Mucosa of gallbladder (tissue), 1 donor: ENCODE measurements at places on chromosomes 4 and X.
A peak's percentile ranks its signal among the peaks of the same experiment; 100 is the strongest.

DNA sequence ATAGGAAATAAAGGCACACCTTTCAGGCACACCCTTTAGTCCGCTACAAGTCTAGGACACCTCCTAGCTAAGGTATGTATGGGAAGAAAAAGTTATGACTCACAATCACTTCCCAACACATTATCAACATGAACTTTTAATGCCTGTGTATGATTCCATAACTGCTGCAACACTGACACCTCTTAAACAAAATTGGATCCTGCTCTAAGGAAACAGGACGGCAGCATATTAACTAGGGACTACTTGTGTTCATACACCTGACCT is 2.4 kb upstream of the PPP3CA start:
- DNase-seq, result no peak

GRCh38 chr4:47442980-47443379 is 20.5 kb downstream of the COMMD8 start:
- no peak for DNase-seq

GRCh38 chrX:21996872-21997455 is 35.2 kb upstream of the PHEX start:
- no peak for DNase-seq

DNA sequence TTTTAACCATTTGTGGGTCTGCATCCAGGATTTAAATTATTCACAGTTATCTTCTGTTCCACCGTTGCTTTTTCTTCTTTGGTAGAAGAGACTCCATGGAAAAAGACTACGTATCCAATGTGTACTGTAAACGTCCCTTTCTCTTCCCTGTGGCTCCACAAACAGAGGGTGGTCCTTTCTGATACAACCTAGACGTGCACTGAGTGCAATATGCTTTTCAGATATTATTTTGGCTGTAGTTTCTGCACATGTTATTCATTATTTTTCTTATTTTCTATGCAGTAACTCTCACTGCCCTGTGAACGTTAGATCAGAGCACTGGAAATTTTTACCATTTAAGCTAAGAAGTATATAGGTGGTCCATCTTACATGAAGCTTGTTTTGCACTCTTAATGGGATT is 72.7 kb downstream of the SHISA3 start:
- no peak for DNase-seq

DNA sequence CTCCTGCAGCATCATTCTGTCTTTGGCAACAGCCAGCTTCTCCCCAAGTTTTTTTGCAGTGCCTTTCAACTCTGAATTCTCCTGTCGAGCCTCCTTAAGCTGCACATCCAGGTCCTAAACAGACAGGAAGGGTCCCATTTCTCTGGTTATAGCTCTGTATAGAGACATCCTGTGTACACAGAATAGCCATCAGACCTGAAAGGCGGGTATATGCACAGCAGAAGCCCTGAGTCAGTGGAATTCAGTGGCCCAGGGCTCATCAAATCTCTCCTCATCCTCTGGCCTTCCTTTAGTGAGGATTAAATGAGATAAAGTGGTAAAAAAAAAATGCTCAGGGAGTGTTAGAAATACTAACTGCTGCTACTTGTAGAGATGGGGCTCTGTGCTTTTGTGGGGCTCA is 73.8 kb downstream of the FAM184B start:
- no peak for DNase-seq

- no peak for DNase-seq
These were observed 147.6 kb downstream of the BCOR start for GRCh38 chrX:39950018-39950688.

DNA sequence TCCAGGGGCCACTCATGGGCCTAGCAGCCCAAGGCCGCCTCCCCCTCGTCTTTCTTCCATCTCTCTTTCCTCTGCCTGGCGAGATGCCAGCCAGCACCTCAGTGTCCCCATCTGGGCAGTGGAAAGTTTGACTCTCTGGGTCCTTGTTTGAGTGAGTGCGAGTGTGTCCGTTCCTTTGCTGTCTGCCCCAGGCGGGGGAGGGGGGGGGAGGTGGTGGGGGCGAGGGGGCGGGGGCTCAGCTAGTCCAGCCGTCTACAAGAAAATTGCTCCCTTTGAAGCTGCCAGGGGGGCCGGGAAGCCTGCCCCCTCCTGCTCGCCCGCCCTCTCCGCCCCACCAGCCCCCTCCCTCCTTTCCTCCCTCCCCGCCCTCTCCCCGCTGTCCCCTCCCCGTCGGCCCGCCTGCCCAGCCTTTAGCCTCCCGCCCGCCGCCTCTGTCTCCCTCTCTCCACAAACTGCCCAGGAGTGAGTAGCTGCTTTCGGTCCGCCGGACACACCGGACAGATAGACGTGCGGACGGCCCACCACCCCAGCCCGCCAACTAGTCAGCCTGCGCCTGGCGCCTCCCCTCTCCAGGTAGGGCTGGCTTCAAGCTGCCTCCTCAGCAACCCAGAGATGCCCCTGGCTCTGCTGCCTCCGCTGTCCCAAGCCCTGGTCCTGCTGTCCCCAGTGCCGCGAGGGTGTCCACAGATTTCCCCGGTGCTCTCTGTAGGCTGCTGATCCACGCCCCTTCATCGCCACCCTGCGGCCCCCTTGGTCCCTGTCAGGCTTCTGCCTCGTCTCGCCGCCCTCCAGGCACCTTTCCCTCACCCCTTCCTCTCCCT is at the start of gene BGN:
BGN (plus strand) TSS at position 440 of the 821 bp plus-strand sequence. CDS start 9,652 bp downstream, outside the sequence.
- no peak for DNase-seq

DNA sequence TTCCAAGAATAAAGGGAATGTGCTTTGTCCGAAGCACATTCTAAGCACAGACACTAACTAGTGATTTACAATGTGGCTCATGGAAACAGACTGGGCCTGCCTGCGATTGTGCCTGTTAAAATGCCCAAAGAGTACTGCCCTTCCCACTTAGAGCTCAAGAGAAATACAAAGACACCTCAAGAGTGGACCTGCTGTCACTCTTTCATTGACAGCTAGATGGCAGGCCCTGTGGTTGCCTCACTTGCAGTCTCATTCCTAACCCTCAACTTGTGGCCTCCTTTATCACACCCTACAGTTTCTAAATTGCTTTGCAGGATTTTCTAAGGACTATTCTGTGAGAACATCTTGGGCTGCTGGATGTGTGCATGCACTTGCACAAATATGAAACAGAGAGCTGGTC is 331.0 kb upstream of the EMCN start:
- no peak for DNase-seq

- no peak for DNase-seq
These were observed 74.3 kb upstream of the ANXA3 start for GRCh38 chr4:78477276-78477675.

GRCh38 chr4:185332575-185333464 is 62.9 kb downstream of the LRP2BP start:
- DNase-seq, result no peak

DNA sequence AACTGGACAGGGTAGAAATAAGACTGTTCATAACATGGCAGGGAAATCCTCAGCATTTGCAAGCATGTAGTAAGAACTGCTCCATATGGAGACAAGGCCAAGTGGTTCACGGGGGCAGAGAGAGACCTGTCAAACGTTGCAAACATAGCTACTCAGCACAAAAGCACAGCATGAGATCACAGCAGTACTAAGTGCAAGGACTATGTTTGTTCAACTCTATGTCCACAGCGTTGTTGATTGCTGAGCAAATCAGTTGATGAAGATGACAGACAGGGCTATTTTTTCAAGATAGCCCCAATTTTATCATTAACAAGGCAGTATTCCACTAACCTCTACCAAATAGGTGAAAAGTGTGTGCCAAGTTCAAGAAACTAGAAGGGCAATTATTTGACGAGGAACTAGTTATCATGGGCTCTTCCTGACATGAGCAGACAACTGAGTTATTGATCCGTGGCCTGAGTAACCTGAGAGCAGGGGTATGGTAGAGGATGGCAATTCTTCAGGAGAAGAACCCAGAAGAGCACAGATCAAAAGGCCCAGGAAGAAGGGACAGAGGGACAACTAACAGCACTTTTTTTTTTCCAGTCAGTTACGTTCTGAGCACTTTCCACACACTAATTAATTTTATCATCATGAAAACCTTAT is 57.4 kb downstream of the SPOCK3 start:
- DNase-seq, result no peak

DNA sequence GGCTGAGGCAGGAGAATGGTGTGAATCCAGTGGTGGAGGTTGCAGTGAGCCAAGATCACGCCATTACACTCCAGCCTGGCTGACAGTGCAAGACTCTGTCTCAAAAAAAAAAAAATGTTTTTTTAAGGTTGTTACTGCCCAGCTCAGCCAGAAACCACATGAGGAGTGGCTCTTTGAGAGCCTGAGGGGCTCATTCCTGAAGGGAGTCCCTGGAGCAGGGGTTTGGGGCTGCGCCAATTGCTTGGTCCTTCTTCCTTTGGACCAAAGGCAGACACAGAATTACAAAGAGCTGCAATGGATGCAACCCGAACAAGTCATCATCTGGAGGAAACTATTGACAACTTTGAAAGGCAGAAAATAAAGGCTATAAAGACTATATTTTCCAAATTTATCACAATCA is 60.6 kb upstream of the WWC2 start:
- no peak for DNase-seq

DNA sequence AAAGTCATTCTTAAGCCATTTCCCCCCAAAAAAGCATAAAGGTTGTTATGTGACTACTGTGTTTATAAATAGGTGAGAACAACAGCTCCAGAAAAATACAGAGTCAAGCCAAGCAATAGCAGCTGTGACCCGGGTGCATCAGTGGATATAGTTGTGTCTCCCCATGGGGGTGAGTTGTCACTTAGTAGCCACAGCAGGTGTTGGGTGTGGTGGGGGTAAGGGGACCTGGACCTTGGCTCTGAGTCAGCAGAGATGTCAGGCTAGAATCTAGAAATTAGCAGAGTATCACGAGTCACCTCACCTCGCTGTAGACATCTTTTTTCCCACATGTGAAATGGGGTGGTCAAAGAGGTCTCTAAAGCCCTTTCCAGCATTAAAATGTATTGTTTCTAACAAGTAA is 42.4 kb downstream of the MOSPD2 start:
- DNase-seq, result no peak

- DNase-seq, result no peak
These were observed 412.6 kb downstream of the RAPGEF2 start for GRCh38 chr4:159515314-159516025.

DNA sequence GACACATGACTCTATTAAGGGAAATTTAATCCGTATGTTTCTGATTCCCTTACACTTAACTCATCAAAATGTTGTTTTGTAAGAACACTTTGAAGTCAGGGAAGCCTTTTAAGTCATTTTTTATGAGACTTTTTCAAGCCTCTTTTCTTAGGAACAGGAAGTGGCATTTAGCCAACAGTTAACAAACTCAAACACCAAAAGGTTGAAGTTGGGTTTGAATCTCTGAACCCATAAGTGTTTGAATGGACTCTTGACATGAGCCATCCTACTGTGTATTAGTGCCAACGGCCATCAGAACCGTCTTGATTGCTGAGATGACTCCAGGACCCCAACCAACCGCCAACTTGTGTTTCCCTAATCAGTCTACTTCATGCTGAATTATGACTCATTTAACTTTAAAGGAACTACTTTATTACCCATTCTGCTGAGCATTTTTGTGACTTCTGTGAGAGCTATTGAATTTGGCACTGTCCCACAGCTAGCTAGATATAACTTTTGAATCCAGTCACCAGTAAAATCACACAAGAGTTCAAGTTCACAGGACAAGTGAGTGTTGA is 209.1 kb upstream of the FAT1 start:
- DNase-seq, result no peak

GRCh38 chr4:4555916-4556315 is 14.1 kb upstream of the STX18 start:
- no peak for DNase-seq

DNA sequence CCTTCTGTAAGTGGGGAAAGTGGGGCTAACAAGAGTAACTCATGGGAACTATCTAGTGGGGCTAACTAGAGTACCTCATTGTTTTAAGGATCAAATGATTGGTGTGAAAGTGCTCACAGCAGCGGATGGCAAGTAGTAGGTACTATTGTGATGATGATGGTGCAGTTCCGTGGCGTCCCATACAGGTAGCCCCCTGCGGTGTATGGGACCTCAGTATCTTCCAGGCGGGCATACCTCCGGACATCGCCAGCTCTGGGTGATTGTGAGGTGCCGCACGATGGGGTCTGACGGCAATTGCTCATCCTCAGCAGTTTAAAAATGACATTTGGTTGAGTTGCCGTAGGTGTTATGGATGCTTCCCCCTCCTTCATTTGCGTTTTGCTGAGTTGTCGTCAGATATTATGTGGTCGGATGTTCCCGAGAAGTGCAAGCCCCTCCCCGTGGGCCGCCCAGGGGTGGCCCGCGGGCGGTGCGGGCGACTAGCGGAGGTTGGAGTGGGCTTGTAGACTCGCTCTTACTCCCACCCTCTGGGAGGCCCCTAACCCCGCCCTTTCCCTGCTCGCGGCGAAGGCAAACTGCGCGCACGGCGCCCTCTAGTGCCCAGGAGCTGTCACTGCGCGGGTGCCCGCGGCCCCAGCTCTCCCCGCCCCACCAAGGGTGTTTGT is 18.3 kb upstream of the GPR101 start:
- DNase-seq, result peak; percentile 51

GRCh38 chr4:13940921-13941320 is 313.4 kb upstream of the BOD1L1 start:
- no peak for DNase-seq

DNA sequence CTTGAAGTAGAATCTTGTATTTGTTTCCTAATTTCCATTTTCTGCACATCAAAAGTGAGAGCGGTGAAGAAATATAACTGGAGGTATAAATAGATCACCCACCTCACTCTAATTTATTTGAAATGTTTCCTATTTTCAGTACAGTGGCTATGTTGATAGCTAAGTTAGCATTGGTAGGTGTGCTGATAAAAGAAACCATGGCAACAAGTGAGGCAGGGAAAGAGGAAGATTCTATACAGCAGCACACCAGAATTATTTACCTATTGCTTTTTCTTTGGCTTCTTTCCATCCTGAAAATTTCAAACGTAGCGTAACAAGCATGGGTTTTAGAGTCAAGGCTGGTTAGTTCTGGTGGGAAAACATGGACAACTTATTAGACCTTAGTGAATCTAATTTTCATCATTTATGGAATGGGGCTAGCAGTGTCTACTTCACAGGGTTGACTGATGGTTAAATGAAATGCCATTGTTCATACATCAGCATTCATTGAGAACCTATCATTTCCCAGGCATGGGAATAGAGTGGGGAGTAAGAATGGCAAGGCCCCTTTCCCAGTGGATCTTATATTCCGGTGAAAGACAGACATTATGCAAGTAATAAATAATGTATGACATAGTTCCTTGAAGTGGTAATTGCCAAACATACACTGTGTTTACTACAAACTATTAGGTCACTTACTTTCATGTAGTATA is 30.6 kb upstream of the CTSO start:
- DNase-seq, result no peak

- no peak for DNase-seq
These were observed 42.2 kb upstream of the HMGB3 start for GRCh38 chrX:150940844-150941495.
